ENCODE measurements at places on chromosomes 6 and 20.

- DNase-seq = no peak
Measured at GRCh38 chr6:119297049-119297448, 52.5 kb downstream of the MAN1A1 start.

DNA sequence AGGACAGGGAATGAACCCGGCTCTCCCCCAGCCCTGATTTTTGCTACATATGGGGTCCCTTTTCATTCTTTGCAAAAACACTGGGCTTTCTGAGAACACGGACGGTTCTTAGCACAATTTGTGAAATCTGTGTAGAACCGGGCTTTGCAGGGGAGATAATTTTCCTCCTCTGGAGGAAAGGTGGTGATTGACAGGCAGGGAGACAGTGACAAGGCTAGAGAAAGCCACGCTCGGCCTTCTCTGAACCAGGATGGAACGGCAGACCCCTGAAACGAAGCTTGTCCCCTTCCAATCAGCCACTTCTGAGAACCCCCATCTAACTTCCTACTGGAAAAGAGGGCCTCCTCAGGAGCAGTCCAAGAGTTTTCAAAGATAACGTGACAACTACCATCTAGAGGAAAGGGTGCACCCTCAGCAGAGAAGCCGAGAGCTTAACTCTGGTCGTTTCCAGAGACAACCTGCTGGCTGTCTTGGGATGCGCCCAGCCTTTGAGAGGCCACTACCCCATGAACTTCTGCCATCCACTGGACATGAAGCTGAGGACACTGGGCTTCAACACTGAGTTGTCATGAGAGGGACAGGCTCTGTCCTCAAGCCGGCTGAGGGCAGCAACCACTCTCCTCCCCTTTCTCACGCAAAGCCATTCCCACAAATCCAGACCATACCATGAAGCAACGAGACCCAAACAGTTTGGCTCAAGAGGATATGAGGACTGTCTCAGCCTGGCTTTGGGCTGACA, 28.8 kb upstream of the ZBP1 start:
- DNase-seq = no peak

DNA sequence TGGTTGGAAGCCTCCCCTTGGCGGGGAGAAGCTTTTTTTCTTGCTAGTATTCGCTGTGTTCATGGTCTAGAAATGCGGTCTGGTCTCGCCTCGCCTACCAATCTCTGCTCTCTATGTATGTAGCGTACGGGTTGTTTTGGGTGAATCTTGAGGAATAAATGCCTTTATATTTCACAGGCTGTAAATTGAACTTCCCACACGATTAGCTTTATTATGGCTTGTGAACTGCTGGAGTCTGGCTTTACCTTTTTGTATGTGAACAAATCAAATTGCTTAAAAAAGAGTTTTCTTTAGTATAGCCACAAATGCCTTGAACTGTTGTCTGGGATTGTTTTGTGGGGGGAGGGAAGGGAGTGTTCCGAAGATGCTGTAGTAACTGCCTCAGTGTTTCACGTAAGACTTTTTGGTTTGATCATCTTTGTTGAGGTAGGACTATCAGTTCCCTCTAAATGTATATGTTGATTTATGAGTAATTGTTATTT, 2.2 kb downstream of the INSM1 start:
- no peak for DNase-seq

- no peak for DNase-seq
Measured at GRCh38 chr6:149229096-149229495, 88.4 kb upstream of the TAB2 start.

GRCh38 chr20:36104244-36104643, 50.3 kb upstream of the EPB41L1 start:
- no peak for DNase-seq

All from endothelial cell (in vitro differentiated cells).